ENCODE measurements at places on chromosomes 16 and 17.
A peak's percentile ranks its signal among the peaks of the same experiment; 100 is the strongest.

GRCh38 chr17:48502901-48503300 is 27.9 kb downstream of the HOXB1 start:
- DNase-seq, result no peak

DNA sequence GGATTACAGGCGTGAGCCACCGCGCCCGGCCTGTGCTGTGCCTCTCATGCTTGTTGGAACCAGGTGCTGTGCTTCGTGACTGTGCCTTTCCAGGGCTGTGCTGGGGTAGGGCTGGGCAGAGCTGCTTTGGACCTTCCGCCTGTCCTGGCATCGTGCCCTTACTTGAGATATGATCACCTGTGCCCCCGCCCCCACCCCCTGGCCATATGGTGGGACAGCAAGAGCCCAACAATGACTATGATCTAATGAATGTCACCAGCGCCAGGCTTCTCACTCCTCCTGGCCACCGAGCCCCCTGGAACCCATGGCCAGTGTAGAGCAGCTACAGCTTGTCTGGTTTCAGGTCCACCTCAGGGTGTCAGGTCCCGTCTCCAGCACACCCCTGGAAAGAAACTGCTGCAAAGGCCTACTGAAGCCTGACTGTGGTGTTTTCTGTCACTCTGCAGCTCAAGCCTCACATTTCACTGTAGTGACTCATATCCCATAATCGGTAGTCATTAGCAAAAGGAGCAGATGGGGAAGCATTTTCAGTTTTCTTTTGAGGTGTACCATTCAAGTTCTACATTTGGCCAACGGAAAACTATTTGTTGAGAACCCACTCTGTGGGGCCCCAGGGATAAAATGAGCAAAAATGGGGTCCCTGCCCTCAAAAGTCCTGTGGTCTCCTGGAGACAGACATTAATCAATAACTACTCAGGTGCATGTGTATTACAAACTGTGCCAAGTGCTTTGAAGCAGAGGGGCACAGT is 22.1 kb downstream of the FCSK start:
- DNase-seq, result peak; percentile 47

DNA sequence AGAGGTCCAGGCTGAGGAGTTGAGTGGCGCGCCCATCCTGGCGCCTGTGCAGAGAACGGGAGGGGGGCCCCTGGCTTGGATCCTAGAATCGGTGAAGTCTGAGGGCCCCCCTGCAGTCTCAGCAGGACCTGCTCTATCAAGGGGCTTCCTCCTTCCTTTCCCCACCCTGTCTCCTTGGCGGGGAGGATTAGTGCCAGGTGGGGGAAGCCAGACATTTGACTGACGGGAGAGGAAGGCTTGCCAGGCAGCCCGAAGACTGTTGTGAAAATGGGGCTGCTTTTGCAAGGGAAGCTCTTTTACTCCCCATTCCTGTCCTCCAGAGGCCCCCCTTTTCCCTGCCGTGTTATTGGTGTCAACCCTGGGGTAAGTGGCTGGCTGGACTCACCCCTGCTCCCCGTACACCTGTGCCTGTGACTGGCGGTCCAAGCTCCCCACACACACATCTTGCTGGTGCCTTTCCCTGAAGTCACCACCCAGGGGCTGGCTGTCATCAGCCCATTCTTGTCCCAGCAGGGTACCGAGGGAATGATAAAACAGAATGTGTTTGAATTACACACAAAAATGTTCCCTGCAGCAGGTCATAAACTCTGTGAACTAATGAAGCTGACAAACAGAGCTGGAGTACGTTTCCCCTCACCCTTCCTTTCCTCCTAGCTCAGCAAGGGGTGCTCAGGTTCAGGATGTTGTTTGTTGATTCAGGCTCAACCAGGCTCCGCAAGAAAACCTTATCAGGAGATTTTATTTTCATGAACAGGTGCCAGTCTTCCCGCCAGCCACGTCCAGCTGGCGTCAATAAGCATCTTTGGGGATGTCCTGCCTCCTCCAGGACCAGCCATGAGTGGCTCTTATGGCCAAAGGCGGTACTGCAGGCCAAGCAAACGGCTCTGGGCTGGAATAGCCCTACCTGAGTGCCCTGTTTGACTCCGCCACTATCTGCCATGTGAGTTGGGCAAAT is 4.4 kb upstream of the ARMC7 start:
- DNase-seq, result no peak

DNA sequence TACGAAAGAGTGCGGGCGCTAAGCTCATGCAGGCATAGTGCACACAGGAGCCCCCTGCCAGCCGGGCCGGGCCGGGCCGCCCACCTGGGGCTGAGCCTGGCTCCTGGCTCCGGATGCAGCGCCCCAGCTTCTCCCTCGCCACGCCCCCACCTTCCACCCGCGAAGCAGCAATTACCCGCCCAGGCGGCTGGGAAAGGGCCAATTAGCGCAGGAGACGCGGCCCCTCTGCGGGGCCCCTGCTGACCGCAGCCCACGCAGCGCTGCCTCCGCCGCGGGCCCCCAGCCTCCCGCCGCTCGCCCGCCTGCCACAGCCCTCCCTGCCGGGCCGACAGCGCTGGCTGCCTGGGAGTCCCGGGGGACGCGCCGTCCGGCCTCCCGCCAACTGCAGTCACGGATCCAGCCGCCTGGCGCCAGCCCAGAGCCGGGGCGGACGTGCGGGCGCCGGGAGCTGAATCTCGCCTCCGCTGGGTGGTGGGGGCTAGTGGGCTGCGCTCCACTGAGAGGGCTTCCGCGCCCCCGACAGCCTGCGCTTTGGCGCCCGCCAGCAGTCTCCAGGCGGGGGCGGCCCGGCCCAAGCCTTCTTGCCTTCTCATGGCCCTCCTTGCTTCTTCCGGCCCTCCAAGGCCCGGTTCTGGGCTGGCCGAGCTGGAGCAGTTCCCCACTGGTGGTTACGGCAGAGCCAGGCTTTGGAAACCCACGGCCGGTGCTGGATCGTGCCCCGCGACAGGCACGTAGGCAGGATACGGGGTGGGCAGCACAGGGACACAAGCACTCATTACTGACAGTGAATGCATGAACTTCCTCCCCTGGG is 14.9 kb upstream of the CBFB start:
- DNase-seq, result peak; percentile 58

GRCh38 chr16:3008690-3009037 is 4.1 kb upstream of the CLDN9 start:
- DNase-seq, result no peak

DNA sequence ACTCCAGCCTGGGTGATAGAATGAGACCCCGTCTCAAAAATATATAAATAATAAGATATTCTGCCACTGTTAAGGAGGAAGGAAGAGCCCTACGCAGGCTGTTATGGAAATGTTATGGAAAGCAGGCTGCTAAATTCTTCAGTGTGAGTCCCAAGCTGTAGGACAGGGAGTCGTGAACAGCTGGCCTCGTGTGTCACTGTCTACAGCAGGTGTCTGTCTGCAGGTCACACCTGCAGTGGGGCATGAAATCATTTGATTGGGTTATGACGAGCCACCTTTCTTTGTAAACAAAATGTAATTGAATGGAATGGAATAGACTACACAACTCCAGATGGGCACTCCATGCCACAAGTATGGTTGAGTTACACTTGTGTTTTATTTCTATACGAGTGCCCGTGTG is 15.6 kb upstream of the LITAF start:
- no peak for DNase-seq

DNA sequence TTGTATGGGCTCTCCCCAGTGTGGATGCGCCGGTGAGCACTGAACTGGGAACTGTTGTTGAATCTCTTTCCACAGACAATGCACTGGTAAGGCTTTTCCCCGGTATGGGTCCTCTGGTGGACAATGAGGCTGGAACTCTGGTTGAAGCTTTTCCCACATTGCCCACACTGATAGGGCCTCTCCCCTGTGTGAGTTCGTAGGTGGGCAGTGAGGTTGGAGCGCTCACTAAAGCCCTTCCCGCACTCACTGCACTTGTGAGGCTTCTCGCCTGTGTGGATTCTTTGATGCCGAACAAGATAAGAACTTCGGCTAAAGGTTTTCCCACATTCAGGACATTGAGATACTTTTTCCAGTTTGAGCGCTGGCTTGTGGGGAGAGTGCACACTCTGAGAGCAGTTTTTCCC is 17.8 kb downstream of the ZSCAN32 start:
- DNase-seq, result no peak

DNA sequence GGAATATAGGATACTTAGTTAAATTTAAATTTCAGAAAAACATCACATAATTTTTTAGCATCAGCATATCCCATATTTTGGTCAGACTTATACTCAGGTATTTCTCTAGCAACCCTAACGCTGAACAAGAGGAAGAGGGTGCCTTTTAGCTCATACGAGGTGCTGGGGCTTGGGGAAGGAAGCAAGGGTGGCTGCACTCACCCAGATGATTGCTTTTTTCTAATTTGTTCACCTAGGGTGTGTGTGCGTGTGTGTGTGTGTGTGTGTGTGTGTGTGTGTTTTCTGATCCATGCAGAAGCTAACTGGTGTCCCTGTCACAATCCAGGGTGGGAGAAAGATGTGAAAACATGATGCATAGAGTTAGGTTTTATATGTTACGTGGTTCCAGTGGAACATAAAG is 81.2 kb downstream of the WNT3 start:
- no peak for DNase-seq

- no peak for DNase-seq
These were observed 90.8 kb downstream of the MGAT5B start for GRCh38 chr17:76958974-76959373.

GRCh38 chr17:68684949-68685357 is 83.8 kb upstream of the FAM20A start:
- no peak for DNase-seq

DNA sequence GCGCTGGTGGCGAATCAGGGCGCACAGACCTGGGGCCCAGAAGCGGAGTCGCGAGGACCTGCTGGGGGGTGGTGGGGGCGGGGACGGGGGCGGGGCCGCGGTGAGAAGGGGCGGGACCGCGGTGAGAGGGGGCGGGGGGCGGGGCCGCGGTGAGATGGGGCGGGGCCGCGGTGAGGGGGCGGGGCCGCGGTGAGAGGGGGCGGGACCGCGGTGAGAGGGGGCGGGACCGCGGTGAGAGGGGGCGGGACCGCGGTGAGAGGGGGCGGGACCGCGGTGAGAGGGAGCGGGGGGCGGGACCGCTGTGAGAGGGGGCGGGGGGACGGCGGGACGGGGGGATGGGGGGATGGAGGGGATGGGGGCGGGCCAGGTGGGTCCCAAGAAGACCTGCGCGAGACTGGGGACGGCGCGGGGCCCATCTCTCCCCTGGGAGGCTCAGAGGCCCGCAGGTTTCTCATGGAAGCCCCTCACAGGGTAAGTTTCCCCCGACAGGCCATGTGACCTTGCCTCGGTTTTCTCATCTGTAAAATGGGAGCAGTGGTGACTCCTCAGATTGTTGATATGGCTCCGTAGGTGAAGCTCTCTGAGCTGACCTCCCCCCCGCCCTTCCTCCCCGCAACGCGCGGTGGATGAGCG is 28.6 kb upstream of the DBNDD1 start:
- DNase-seq, result no peak

DNA sequence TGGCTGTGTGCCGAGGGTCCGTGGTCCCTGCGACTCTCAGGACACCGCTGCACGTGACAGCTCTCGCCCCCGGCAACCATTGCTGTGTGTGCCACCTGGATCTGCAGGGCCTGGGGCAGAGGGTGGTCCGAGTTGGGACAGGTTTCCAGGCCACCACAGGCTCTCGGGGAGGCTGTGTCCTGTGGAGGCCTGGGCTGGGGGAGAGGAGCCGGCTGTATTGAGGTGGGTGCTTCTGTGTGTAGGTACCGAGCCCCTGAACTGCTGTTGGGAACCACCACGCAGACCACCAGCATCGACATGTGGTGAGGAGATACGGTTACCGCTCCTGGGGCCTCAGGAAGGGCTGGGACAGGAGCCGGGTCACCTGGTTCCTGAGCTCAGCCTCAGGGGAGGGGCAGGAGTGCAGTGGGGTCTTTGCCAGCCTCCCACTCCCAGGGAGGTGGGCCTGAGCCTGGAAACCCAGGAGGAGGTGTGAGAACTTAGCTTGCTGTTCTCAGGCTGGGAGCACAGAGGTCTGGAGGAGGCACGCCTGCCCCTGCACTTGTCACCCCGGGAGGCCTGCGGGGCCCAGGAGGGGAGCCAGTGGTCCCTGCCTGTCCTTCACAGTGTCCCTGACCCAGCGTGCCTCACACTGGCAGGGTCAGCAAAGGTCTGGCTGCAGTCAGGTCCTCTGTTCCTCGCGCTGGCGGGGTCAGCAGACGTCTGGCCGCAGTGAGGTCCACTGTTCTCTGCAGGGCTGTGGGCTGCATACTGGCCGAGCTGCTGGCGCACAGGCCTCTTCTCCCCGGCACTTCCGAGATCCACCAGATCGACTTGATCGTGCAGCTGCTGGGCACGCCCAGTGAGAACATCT is 7.3 kb downstream of the SPATA2L start:
- DNase-seq, result no peak

- no peak for DNase-seq
These were observed 34.3 kb downstream of the C17orf75 start for GRCh38 chr17:32307658-32308057.

DNA sequence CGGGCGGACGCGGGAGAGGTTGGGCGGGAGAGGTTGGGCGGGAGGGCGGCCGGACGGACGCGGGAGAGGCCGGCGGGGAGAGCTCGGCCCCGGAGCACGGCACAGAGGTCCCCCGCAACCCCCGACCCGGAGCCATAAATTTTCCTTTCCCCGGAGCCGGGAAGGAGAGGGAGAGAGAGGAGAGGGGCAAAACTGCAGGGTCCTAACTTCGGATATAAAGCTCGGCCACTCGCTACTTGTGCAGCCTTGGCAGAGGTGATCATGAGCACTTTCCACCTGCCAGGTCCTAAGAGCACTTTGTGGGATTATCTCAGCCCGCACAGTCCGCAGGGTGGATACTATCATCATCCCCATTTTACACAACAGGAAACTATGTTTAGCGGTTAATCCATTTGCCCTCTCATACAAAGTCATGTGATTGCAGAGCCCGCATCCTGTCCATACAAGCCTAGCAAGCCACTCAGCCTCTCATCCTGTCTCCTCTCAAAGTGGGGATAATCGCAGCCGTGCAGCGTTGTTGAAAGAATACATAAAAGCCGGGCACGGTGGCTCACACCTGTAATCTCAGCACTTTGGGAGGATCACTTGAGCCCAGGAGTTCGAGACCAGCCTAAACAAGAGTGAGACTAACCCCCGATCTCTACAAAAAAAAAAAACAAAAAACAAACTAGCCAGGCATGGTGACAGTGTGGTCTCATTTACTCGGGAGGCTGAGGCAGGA is 780 bp upstream of the DCAKD start:
- DNase-seq, result no peak

- DNase-seq, result no peak
These were observed 107.3 kb downstream of the IRX5 start for GRCh38 chr16:55037966-55038365.

DNA sequence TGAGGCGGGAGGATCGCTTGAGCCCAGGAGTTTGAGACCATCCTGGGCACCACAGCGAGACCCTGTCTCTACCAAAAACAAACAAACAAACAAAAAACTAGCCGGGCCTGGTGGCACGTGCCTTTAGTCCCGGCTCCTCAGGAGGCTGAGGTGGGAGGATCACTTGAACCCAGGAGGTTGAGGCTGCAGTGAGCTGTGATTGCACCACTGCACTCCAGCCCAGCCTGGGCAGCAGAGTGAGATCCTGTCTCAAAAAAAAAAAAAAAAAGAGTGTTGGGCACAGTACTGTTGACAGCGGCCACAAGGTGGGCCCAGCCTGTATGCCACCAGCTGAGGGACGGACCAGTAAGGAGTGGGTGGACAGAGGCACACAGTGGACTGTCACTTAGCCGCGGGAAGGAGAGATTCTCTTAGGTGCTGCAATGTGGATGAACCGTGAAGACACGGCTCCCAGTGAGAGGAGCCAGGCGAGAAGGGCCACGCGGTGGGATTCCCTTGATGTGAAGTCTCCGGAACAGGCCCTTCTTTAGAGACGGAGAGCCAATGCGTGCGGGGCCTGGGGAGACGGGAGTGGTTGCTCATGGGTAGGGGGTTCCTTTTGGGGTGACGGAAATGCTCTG is 31.1 kb downstream of the GSE1 start:
- no peak for DNase-seq

GRCh38 chr17:31248986-31249834 is 47.8 kb downstream of the OMG start:
- DNase-seq, result peak; percentile 61
